ENCODE measurements at places on chromosomes 4 and X.

GRCh38 chr4:143481361-143481760 is 32.1 kb upstream of the SMARCA5 start:
- no peak for DNase-seq

- no peak for DNase-seq
These were observed 121.1 kb upstream of the FAM9C start for GRCh38 chrX:13165266-13166189.

GRCh38 chr4:88793475-88793874 is 95.8 kb upstream of the NAP1L5 start:
- no peak for DNase-seq

GRCh38 chr4:6932475-6932874 is 22.8 kb downstream of the TBC1D14 start:
- DNase-seq = no peak

DNA sequence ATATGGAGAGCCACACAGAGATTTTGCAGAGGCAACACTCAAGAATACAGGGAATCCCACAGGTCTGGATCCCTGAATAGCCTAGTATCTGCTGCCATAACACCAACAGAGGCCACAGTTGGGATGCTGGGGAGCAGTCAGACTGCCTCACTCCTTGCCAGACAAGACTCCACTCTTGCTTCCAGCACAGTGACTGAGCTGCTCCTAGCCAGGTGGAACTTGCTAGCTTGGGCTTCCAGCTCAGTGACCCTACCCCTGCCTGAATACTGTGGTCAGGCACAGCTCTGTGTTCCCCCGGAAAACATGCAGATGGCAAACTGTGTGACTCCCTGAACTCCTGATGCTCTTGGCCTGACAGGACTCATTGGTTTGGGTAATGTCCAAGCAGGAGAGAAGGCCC is 251.8 kb downstream of the KCTD8 start:
- no peak for DNase-seq

DNA sequence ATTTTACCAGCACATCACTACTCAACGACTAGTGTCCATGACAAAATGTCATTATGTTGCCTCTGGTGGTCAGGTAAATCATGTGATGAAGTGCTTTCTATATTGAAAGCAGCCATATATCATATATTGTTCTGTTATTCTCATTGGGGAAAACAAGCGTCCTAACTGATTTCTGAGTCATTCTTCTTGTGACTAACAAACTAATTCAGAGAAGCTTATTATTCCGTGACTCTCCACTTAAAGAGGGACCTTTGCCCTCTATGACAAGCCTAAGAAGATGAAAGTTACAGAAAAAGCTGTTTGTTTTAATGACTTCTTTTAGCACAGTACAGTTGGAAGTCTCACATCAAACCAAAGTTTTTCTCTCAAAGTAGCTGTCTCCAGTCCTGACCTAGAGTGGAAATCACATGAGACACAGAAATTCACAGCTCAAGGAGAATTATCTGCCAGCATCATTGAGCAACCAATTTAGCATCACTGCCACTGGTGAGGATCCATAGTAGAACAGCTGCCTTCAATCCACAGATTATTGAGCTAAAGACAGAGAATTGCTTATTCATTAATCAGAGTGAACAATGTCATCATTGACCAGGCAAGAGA is 36.4 kb downstream of the ASB9 start:
- no peak for DNase-seq

- DNase-seq = no peak
These were observed 65.7 kb upstream of the KCNIP4 start for GRCh38 chr4:22014222-22014741.

- no peak for DNase-seq
These were observed 49.2 kb downstream of the PJA1 start for GRCh38 chrX:69116077-69116476.

GRCh38 chr4:147396105-147396504 is 84.8 kb upstream of the EDNRA start:
- no peak for DNase-seq

DNA sequence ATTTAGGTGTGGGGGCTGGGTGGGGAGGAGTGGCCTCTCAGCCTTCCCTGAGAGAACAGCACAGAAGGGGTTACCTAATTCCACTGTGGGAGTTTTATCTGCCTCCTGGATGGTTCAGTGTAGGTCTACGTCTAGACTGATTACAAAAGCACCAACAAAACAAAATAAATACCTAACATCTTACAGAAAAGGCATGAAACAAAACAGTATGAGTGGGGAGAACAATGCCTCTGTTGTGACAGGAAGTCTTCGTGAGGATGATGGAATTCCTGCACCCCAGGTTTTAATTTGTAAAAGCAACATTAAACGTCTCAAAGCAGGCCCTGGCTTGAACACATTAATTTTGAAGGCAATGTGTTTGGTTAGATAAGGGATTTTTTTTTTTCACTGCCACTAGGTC is 112.1 kb upstream of the GPC4 start:
- no peak for DNase-seq

DNA sequence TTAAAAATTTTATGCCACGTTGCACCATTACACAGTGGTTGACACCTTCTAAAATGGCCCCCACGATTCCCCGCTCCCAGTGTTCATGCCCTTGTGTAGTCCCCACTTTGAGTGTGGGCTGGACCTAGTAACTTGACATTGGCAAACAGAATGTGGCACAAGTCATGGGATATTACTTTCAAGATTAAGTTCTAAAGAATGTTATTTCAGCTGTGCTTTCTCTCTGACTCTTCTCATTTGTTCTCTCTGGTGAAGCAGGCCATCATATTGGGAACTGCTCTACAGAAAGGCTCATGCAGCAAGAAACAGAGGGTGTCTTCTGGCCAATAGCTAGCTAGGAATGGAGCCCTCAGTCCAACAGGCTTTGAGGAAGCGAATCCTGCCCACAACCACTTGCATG is 67.1 kb downstream of the ATXN3L start:
- no peak for DNase-seq

DNA sequence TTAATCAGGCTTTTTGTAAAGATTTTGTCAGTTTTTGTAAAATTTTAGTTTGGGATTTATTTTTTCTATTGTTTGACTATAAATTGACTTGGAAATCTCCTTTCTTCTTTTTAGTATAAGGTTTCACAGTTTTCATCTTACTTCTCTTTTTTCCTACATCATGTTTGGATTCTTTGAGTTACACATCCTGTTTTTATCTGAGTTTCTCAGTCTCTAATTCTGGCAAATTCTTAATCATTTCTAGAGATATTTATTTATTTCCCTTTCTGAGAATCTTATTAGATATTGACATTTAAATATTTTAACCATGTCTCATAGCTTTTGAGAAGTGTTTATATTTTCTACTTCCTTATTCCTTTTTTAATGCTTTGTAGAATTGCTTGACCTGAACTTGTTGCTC is 20.7 kb downstream of the USP53 start:
- no peak for DNase-seq

- DNase-seq = no peak
These were observed 173.5 kb downstream of the NKX6-1 start for GRCh38 chr4:84325625-84326024.

DNA sequence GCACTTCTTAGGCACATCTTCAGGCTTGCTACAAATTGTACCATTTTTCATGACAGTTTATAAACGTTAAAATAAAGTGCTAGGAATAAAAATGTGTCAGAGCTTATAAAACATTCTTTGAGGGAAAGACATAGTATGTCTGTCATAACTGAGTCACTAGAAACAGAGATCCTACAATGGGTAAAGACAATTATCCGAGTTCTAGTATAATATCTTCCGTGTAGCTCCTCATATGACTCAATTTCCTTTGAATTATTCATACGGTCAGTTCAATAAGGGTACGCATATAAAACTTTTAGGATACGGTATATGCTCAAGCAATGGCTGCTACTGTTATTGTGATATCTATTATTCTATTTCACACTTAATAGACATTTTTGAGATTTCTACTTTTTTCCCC is 349.1 kb downstream of the PCDH10 start:
- no peak for DNase-seq

DNA sequence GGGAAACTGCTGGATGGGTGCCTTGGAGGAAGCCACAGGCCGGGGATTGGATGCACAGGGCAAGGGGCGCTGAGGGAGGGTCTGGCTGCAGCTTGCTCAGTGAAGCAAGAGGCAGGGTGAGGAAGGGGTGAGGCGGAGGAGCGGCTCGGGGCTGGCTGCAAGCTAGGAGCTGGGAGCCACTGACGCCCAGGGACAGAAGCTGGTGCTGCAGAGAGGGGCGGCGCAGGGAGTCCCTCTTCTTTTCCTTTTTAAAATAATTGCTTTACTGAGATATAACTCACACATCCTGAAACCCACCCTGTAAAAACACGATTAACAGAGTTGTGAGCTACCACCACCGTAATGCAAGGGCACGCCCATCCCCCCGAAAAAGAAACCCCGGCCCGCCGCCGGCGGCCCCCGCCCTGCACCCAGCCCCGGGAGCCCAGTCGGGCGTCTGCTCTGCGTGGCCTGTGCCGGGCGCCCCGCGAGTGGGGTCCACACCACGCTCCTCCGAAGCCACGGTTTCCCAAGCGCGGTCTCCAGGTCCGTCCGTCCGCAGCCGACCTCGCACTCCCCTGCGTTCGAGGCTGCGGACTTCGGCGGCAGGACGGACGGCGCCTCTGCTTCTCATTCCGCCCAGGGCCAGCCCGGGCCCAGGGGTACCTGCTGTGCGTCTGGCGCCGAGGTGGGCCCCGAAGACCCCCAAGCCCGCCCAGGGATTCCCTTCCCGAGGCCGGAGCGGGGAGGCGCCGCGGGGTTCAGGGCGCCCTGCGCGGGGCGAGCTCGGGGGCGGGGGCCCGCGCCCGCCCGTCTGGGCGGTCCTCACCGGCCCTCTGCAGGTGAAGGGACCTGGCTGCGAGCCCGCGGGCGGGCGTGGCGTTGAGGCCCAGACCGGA is 866 bp upstream of the UVSSA start:
- DNase-seq = peak; percentile 66

DNA sequence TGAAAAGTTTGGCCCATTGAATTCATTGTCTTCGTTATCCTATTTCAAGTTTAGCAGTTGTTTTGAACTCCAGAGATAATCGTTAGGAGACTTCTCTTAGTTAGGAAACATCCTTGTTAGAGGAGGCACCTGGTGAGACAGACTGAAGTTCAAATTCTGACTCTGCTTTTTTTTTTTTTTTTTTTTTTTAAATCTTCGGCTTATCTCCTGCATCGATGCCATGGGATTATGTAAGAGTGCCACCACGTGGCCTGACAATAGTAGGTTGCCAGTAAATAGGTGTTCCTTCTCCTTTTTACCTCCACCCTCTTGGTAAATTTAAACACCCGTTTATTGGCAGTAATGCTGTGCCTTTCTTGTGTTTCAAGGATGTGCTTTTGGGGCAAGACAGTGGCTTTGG is 149.3 kb downstream of the SOWAHB start:
- DNase-seq = peak; percentile 47

DNA sequence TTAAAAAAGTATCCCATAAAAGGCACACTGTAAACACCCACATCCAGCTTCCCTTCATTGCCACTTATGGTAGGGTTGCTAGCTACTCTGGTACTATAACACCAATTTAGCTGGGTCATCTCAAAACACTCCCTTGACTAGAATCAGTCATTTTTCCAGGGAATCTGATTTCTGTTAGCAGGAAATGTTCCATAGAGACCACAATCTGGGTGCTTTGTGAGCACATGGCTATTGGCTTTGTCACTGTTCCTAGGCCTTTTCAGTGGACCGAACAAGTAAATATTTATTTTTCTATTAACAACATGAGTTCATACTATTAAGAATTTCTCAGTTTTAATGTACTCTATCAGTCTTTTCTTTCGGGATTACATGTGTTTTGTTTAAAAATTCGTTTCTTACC is 404.7 kb upstream of the GNPDA2 start:
- DNase-seq = no peak

DNA sequence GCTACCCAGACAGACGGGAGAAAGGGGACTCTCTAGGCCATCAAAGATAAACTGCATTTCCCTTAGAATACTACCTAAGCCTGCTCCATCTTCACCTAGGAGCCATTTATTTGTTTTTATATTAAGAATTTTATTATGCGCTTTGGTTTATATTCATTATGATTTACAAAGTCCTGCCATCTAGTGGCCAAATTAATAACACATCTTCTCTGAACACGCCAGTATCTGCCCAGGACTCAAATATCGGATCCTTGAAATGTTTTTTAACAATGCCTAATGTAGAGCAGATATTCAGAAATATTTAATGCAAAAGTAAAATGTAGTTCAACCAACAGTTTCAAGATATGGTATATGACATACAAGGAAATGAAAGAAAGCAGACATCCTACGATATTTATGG is 20.8 kb upstream of the PRPS2 start:
- DNase-seq = no peak

- no peak for DNase-seq
These were observed 73.2 kb downstream of the NFKB1 start for GRCh38 chr4:102574317-102574716.

- no peak for DNase-seq
These were observed 659.2 kb upstream of the PITX2 start for GRCh38 chr4:111282035-111282434.

GRCh38 chrX:119130911-119131310 is 3.3 kb upstream of the KIAA1210 start:
- DNase-seq = no peak

- no peak for DNase-seq
These were observed 219.5 kb downstream of the PAPSS1 start for GRCh38 chr4:107500551-107500950.

- DNase-seq = no peak
These were observed 134.7 kb downstream of the F11 start for GRCh38 chr4:186400676-186401075.

GRCh38 chr4:159238631-159239030 is 135.8 kb downstream of the RAPGEF2 start:
- no peak for DNase-seq

- peak; percentile 1 for DNase-seq
These were observed 510.4 kb downstream of the ANKRD50 start for GRCh38 chr4:124202099-124202498.

DNA sequence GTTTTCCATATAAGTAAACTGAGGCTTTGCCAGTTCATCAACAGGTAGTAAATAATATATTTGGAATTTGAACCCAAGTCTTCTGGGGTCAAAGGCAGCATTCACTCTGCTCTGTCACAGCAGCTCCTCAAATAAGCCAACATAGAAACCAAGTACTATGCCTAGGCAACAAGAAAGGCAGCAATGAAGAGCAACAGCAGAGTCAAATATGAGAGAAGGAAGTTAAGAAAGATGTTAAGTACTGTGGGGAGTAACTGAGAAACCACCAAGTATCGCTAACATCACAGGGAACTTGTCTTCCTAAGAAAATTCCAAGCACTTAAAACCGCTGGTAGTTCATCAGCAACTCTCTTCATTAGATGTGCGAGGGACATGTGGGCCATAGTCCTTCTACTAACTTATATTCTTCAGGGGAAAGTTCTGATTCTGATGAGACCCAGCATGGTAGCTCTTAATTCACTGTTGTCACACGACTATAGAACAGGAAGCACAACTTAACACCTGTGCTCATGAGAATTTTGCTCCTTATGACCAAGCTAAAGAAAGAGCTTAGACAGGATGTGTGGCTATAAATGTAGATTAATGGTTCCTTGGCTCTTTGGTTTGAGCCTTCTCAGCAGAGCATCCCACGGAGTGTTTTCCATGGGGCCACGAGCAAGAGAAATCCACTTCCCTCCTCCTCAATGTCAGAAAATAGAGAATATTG is 107.8 kb downstream of the AR start:
- no peak for DNase-seq

Measured in HuH-7 (cell line).